ENCODE measurements at places on chromosomes 6 and 20.

DNA sequence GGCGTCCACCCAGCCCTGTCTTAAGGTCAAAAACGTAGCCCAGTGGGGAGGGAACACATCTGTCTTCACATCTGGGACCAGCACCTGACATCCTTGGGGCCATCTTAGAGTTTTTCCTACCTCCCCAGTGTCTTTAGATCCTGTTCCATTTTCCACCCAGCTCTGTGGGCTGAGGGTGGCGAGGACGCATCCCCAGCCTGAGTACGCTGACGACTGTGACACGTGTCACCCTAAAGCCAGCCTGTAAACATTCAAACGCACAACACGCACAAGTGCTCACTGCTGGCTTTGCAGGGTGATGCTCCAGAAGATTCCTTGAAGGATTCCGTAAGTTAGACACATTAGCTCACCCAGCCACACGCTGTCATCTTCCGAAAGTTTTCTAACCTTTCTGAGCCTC, 215.9 kb downstream of the TAF4 start:
- DNase-seq = no peak

GRCh38 chr20:33009214-33010132, 2.0 kb downstream of the BPIFB2 start:
- peak; percentile 31 for DNase-seq

GRCh38 chr6:73062837-73063236, 162.5 kb downstream of the KHDC1L start:
- no peak for DNase-seq

GRCh38 chr6:127120787-127121636, 2.5 kb downstream of the RSPO3 start:
- DNase-seq = peak; percentile 82

- DNase-seq = no peak
These were observed 234.6 kb downstream of the ANKRD60 start for GRCh38 chr20:57993716-57994431.

DNA sequence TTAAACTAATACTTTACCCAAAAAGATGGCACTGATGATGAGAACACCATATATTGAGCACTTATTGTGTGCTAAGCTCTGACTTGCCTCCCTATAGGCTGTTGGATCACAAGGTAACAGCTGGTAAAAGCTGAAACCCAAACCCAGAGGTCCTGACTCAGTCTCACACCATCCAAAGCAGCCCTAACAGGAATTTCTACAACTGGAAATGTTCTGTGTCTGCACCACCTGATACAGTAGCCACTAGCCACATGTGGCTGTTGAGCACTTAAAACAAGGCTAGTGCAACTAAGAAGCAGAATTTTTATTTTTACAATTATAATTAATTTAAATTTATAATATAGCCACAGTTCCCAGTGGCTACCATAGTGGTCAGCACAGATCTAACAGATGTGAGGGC, 15.6 kb upstream of the MATN4 start:
- DNase-seq = no peak

GRCh38 chr6:138105880-138106664, 1.1 kb downstream of the PERP start:
- DNase-seq = no peak

DNA sequence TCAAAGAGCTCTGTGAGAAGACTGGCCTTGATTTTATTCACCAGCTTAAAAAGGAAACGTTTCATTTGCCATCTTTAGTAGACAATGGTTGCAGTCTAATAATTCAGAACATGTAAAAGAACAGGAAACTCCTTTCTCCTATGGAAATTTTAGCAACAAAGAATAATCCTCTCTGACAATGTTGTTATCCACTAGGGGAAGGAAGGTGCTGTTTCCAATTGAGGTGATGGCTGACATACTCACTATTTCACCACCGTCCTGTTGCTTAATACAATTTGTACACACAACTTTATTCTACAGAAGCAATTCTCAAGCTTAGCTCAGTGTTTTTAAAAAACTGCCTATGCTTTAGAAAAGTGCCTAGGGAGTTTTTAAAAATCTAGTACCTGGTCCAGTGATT, 192.7 kb downstream of the ARHGAP18 start:
- DNase-seq = no peak

DNA sequence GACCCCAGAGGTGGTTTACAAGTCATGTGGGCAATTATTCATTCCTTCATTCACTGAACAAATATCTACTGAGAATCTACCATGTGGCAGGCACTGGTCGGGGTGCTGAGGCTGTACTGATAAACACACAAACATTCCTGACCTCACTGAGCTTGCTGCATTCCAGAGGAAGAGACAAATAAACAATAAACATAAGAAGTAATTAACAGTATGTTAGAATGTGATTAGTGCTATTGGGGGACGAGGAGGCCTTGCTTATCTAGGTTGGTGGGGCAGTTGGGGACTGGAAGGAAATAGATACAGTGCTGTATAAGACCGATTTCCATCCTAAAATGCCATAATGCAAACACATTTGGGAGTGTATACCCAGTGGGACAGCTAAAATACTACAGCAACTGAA, 44.1 kb downstream of the MAK start:
- no peak for DNase-seq

DNA sequence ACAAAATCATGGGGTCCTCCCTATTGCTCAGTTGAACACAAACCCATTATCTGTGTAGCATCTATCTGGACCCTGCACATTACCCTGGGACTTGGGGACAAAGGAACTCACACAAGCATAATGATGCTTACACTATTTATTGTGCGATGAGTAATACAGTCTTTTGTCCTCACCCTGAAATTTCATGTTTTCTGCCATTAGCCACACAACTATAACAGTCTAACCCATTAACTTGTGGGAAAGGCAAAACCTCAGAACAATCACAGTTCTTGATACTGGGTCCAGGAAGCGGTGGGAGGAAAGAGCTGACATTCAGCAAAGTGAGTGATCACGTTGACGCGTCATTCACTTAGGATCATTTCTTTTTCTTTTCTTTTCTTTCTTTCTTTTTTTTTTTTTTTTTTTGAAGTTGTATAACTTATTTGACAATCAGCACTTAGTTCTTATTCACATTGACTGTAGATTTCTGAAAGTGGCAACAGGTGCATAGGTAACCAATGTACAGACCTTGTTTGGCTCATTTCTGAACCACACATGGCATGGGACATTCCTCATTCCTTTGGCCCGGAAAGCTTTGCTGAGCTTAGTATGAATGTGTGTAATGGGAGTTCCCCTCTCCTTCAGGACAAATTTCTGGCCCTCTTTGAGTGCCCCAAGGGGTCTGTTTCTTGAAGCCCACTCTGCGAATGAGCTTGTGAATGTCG, 94.8 kb upstream of the CNKSR3 start:
- no peak for DNase-seq

- DNase-seq = no peak
These were observed 491.4 kb downstream of the LMBRD1 start for GRCh38 chr6:69305456-69305855.

DNA sequence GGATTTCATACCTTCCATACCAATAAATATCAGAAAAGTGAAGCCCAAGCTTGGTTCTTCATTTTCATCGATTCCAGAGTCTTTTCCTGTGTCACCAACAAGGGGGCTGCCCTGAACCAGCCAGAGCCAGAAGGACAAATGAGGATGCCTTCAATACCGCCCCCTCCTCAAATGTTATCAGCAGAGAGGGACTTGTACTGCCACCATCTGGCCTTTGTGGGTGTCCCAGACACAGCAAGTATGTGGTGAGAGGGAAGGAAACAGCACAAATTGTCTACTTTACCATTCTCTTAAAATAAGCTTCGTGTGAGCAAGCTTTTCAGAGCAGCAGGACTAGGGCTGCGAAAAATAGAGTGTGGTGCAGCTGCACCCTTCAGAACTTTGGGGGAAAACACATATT, 165.3 kb downstream of the SOBP start:
- DNase-seq = peak; percentile 54

- DNase-seq = no peak
These were observed 55.5 kb downstream of the ATP9A start for GRCh38 chr20:51712501-51713212.

DNA sequence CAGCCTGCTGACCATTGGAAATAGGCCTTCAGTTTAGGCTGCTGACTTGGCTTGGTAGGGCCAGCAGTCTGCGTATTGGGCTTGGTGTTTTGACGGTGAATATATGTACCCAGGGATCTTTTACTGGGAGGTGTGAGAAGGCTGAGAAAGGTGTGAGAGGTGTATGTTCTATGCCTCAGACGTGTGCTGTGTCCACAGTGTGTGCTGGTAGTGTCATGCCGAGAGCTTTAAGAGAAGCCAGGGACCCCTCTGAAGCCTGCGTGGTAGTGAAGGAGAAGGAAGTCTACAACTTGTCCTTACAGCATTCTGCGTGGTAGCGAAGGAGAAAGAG, 2.1 kb downstream of the SS18L1 start:
- DNase-seq = no peak

GRCh38 chr6:142784344-142784743, 160.6 kb downstream of the HIVEP2 start:
- DNase-seq = no peak

- no peak for DNase-seq
These were observed 151.3 kb downstream of the DTNBP1 start for GRCh38 chr6:15511248-15512125.

- DNase-seq = no peak
These were observed 9.7 kb upstream of the QKI start for GRCh38 chr6:163404825-163405265.

- DNase-seq = no peak
These were observed 16.9 kb downstream of the BNIP5 start for GRCh38 chr6:36319821-36320220.

GRCh38 chr6:165468340-165469235, 159.2 kb upstream of the C6orf118 start:
- no peak for DNase-seq

DNA sequence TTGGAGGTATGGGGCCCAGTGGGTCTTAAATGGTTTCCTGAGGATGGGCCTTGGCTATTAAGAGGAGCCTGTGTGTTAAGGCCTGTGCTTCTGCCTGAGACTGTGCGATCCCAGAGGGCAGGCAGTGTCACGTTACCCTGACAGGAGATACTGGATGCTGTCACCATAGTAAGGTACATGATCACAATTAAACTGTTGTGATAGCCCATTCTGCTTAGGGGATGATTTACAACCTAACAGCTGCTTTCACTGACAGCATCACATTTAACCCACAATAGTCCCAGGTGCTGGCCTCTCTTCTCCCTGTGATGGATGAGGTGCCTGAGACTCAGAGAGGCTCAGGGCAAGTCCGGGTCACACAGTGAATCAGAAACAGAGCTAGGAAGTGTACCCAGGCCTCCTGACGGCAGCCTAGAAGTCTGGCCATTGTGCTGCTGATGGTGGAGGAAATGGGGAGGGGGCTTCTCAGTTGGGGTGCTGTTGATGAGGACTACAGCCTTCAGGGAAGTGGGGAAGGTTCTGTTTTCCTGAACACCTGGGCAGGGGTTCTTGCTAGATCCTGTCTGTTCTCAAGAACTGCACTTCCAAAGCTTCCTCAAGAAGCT, 97.3 kb downstream of the MDGA1 start:
- DNase-seq = no peak

GRCh38 chr6:19771753-19772336, 65.3 kb upstream of the ID4 start:
- DNase-seq = no peak

GRCh38 chr20:38046572-38046971, 13.0 kb downstream of the RPRD1B start:
- DNase-seq = no peak

GRCh38 chr6:115908906-115909559, 151.7 kb downstream of the FRK start:
- DNase-seq = no peak

- no peak for DNase-seq
These were observed 65.5 kb downstream of the SYNJ2 start for GRCh38 chr6:158047127-158047518.

GRCh38 chr20:32999603-33000250, 4.5 kb downstream of the SUN5 start:
- DNase-seq = no peak

- DNase-seq = no peak
These were observed 36.7 kb upstream of the ASXL1 start for GRCh38 chr20:32321390-32321789.

DNA sequence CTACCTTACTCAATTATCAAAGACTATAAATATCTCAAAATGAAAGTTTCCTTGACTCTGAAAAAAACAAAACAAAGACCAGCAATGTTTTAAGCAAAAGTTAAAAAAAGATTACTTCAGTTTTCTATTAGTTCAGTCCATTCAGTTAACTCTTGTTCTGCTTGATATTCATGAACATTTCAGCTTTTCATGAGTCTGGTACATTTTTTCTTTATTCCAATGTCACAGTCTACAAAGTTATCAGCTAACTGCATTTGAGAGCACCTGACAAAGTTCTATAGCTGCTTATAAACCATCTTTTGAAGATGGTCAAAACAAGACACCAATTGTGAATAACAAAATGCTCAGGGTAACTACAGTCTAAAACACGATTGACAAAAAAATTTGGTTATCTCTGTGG, 156.1 kb upstream of the NOX3 start:
- no peak for DNase-seq

DNA sequence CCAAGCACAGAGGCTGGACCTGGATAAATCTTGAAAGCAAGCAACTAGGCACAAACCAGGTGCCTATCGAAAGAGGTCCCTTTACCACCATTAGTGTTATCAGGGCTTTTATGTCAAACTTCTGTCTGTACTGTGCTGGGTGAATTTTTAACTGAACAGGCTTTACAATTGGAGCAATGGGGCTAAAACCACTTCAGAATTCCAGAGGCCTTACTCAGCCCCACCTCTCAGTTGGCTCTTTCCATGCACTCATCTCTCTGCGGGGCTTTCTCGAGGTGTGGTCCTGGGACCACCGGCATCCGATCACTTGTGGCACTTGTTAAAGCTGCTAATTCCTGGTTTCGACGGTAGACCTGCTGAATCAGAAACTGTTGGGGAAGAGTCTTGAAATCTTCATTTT, 232.5 kb downstream of the SOX4 start:
- no peak for DNase-seq

- no peak for DNase-seq
These were observed 6.0 kb downstream of the AFDN start for GRCh38 chr6:167832497-167833395.

DNA sequence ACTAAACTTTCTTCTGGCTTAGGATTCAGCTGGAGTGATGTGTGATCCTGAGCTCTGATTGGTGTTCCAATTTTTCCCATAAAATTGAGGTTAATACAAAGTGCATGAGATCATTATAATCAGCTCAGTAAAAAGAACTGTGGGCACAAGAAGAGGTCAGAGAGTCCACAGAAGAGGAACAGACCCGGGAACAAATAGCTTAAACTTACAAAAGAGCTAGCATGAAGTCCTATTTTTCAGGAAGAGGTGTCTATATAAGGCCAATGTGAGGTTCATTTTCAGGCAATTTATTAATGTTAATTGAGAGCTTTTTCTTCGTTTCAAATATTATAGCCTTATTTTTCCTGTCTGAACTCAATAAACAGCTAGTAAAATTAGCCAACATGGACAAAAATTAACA, 26.9 kb upstream of the STX11 start:
- no peak for DNase-seq

All from BE2C (cell line).